ENCODE measurements at places on chromosomes 3 and 15. TPM values are rescaled to one million over a fixed set of nuclear protein-coding genes. Genes with fewer than 3 reads are reported as not detected.

DNA sequence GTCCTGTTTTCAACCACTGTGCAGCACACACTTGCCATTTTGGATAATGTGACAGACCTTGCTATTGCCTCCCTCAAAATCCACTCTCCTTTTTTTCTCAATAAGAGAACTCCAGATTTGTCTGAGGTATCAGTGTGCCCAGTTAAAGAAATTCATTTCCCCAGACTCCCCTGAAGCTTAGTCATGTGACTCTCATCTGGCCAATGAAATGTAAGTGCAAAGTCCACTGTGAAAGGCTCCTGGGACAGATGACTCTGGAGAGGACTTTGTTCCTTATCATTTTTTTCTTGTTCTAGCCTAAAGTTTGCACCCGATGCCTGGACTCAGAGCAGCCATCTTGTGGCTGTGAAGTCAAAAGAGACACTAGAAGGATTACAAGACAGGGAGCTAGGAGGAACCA lies 268.6 kb upstream of the LRTM1 start:
- no peak for DNase-seq

FOXL2 gene
- total RNA-seq, result 0.09 TPM

DNA sequence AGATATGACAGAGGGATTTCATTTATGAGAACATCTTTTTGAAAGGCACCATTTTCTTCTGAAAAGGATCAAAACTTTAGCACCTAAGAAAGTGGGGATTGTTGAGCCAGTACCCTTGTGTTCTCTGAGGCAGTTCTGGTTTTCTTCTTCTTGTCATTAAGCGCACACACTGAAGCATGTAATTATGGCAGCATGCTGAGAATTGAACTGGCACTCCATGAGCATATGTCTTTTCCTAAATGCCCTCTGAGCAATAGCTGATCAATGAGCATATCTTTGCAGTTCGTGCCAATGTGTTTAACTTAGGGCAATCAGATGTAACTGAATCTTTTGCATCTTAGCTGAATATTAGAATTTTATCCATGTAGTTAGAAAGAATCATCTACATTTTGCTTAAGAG lies 53.9 kb upstream of the VGLL3 start:
- no peak for DNase-seq

GRCh38 chr3:43345877-43346276 lies 59.5 kb downstream of the SNRK start:
- no peak for DNase-seq

DNA sequence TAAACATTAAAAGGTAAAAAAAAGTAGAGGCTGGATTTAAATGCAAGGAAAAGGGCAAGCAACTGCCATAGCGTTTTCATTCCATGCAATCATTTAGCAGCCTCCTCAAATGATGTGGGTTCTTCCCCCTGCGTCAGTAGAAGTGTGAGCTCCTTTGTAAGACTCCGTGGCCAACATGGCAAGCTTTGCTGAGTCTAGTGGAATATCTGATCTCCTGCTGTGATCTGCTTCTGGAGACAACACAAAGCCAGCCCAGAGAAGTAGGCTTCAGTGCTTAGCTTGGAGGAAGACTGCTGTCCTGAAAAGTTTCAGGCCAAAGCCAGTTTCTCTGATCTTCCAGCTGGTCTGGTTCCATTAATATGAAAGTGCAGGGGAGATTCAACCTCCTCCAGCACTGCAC lies 70.4 kb downstream of the ARPP21 start:
- no peak for DNase-seq

Measured in progenitor cell of endocrine pancreas (in vitro differentiated cells).